ENCODE measurements at places on chromosomes 11 and 22. TPM values are rescaled to one million over a fixed set of nuclear protein-coding genes. Genes with fewer than 3 reads are reported as not detected.

The OR5B21 gene
- not detected for total RNA-seq

The MYRF gene
- total RNA-seq = 2.8 TPM

The GAS2 gene
- 1.2 TPM for total RNA-seq

The CREB3L1 gene
- 2.0 TPM for total RNA-seq

The OVOL1 gene
- 177 TPM for total RNA-seq

The ELFN2 gene
- 0.59 TPM for total RNA-seq

The GAB4 gene
- not detected for total RNA-seq

The NOX4 gene
- total RNA-seq = 0.91 TPM

DNA sequence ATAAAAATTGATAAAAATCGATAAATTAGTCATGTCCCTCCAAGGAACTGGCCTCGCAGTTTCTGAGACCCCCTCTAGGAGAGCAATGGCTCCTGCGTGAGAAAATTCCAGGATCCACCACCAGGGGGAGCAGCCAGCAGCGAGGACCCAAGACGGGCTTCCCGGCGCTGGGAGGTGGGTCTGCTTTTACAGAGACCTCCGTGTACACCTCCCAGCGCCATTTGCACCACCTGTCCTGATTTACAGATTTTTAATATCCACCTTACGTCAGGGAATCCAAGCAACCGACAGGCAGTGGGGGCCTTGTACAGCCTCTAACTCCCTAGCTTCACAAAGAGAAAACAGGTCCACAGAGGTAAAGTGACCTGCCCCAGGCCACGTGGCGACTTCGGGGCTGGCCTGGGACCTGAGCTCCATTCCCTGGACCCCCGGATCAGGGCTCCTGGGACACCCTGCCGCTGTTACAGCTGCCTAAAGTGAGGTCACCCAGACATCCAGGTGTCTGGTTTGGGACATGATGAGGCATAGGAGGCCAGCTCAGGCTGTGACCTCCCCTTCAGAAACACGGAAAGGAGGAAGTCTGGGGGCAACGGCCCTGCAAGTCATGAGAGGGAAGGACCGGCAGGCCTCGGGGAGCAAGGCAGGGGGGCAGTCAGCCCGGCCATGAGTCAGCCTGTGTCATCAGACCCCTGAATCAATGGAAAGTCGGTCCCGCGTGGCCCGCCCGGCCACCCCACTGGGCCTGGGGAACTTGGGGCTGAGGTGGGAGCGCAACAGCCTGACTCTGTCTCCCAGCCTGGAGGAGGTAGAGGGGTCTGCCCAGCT lies 3.5 kb downstream of the OSM start:
- no peak for DNase-seq
- H3K36me3 ChIP-seq = no peaks in the 10 kb centered on the region
- H3K4me1 ChIP-seq = peaks cover 20% of the 10 kb centered on the region
- no peaks in the 10 kb centered on the region for H3K27me3 ChIP-seq
- H3K27ac ChIP-seq = no peak overlapping the region

GRCh38 chr11:72230764-72231365 lies 6.3 kb downstream of the INPPL1 start:
- peaks cover 80% of the 10 kb centered on the region for H3K36me3 ChIP-seq
- no peak overlapping the region for H3K27ac ChIP-seq
- H3K4me1 ChIP-seq = peaks cover 21% of the 10 kb centered on the region
- no peak overlapping the region for H3K4me3 ChIP-seq
- H3K27me3 ChIP-seq = no peaks in the 10 kb centered on the region
- DNase-seq = peak; percentile 55

DNA sequence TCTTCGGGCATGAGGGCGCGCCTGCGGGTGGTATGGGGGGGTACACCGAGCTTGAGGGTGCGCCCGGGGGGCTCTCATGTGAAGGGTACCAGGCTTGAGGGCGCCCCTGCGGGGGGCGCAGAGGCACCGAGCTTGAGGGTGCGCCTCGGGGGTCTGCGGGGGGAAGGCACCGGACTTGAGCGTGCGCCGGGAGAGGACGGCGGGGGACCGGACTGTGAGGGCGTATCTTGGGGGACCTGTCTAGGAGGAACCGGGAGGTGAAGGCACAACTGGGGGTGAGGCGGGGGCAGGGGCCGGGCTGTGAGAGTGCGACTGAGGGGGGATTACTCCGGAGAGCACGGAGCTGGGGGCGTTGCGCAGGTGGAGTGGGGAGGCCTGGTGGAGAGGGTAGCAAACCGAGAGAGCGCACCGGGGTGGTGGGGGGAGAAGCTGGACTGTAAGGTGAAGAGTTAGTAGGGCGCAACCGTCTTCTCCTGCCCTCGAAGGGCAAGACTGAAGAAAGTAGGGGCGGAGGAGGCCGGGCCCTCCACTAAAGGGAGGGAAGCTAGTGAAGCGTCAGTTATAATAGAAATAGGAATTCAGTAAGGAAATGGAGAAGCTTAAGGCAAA lies 1.1 kb upstream of the DDX6 start:
- peaks cover 40% of the 10 kb centered on the region for H3K4me1 ChIP-seq
- DNase-seq = peak; percentile 80
- H3K4me3 ChIP-seq = peak overlapping the region; percentile 80
- H3K36me3 ChIP-seq = no peaks in the 10 kb centered on the region
- no peaks in the 10 kb centered on the region for H3K27me3 ChIP-seq

DNA sequence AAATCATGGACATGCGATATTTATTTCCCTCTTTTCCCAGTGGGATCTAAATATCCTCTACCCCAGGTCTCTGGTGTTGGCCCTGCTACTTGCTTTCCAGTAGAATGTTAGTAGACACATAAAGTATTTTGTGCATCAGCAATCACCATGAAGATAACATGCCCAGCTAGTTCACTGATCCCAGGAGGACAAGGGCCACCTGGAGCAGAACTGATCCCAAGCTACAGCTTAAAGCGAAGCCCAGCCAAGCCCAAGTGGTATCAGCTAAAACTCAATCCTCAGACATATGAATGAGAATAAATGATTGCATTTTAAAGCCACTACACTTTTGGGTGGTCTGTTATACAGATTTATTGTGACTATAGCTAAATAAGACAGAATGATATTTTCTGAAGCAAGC lies 516.2 kb downstream of the INSC start:
- no peak overlapping the region for H3K27ac ChIP-seq
- H3K36me3 ChIP-seq = no peaks in the 10 kb centered on the region
- DNase-seq = no peak
- H3K4me3 ChIP-seq = no peak overlapping the region

DNA sequence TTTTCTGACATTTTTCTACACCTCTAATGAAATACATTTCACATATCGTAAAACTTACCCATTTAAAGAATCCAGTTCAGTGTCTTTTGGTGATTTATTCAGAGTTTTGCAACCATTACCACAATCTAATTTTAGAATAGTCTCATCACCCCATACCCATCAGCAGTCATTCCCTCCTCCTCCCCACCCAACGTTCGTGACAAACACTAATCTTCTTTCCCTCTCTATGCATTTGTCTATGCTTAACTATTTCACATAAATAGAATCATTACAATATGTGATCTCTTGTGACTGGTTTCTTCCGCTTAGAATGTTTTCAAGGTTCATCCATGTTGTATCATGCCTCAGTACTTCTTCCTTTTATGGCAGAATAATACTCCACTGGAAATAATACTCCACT lies 9.5 kb downstream of the TTC28 start:
- H3K4me3 ChIP-seq = no peak overlapping the region
- no peaks in the 10 kb centered on the region for H3K4me1 ChIP-seq
- no peaks in the 10 kb centered on the region for H3K36me3 ChIP-seq
- no peak for DNase-seq
- H3K27me3 ChIP-seq = no peaks in the 10 kb centered on the region

GRCh38 chr11:72782081-72782920 lies 11.5 kb downstream of the STARD10 start:
- peaks cover 42% of the 10 kb centered on the region for H3K4me1 ChIP-seq
- H3K36me3 ChIP-seq = no peaks in the 10 kb centered on the region
- no peaks in the 10 kb centered on the region for H3K27me3 ChIP-seq
- DNase-seq = no peak

DNA sequence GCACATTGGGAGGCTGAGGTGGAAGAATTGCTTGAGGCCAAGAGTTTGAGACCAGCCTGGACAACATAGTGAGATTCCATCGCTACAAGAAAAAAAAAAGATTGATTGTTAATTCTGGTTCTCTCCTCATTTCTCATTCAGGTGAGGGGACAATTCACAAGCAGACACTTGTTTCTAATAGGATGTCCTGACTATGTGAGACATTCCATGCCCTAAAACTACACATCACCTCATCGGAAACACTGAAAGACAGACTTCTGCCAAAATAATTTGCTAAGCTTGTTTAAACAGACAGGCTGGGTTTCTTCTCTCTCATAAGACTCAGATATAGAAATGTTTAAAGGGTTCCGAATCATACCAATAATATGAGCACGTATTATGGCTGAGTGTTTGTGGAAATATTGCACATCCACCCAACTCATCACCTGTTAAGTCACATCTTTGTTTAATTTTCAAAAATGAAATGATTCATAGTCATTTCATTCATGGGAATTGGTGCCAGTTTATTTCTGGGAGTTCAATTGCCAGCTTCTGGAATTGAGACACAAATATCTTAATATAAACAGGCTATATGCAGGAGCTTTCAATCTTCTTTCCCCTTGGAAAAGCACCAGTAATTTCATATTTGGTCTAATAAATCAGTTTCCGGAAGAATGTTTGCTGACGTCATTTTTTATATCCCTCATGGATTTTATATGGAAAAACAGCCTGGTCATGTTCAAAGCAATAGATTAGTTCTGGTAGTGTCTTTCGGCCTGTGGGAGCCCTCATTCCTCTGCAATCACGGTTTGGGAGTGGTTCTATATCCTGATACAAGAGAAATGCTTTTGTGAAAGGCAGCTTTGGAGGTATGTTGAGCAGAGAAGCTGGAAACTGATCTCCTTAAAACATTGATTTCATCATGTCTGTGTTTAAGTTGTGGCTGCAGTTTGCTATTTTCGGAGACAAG lies 87.0 kb downstream of the BDNF start:
- no peaks in the 10 kb centered on the region for H3K36me3 ChIP-seq
- no peak for DNase-seq
- no peak overlapping the region for H3K27ac ChIP-seq
- H3K27me3 ChIP-seq = no peaks in the 10 kb centered on the region
- H3K4me3 ChIP-seq = no peak overlapping the region
- no peaks in the 10 kb centered on the region for H3K4me1 ChIP-seq

- H3K36me3 ChIP-seq = peaks cover 2% of the 10 kb centered on the region
- H3K4me1 ChIP-seq = peaks cover 42% of the 10 kb centered on the region
- peak; percentile 83 for DNase-seq
Measured at GRCh38 chr11:7672960-7673723, at the start of gene CYB5R2. Gene CYB5R2 (minus strand): TSS chr11:7673500. CDS start chr11:7672825, 675 bp downstream.

DNA sequence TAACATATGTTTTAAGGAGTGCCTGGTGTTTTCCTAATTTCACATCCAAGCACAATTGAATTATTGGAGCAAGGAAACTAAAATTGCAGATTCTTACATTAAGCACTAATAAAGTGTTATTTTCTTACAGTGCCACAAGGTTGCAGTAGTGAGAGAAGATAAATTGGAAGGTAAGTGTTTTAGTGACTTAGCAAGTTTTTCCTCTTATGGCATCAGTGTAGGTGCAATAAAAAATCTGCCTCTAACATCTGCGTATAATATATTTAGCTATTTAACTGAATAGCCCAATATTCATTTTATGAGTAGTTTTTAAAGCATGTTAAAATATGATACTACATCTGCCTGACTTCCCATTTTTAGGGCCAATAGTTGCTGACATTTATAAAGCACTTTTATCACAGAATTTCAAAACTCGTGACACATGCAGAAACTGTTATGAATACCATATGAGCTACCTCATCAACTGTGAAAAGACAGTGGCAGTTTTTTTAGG lies 19.0 kb downstream of the POLD3 start:
- peaks cover 23% of the 10 kb centered on the region for H3K36me3 ChIP-seq
- H3K27ac ChIP-seq = peak overlapping the region; percentile 46
- DNase-seq = no peak
- H3K27me3 ChIP-seq = no peaks in the 10 kb centered on the region
- peaks cover 13% of the 10 kb centered on the region for H3K4me1 ChIP-seq

GRCh38 chr11:59575505-59575904 lies 40.1 kb downstream of the OSBP start:
- H3K27ac ChIP-seq = no peak overlapping the region
- H3K4me1 ChIP-seq = peaks cover 5% of the 10 kb centered on the region
- H3K27me3 ChIP-seq = no peaks in the 10 kb centered on the region
- H3K4me3 ChIP-seq = no peak overlapping the region
- peaks cover 57% of the 10 kb centered on the region for H3K36me3 ChIP-seq

- peaks cover 11% of the 10 kb centered on the region for H3K4me1 ChIP-seq
- no peaks in the 10 kb centered on the region for H3K36me3 ChIP-seq
- no peak overlapping the region for H3K4me3 ChIP-seq
Measured at GRCh38 chr11:12420706-12421105, 43.3 kb downstream of the PARVA start.

GRCh38 chr11:69666752-69667536 lies 8.2 kb downstream of the LTO1 start:
- H3K4me3 ChIP-seq = no peak overlapping the region

DNA sequence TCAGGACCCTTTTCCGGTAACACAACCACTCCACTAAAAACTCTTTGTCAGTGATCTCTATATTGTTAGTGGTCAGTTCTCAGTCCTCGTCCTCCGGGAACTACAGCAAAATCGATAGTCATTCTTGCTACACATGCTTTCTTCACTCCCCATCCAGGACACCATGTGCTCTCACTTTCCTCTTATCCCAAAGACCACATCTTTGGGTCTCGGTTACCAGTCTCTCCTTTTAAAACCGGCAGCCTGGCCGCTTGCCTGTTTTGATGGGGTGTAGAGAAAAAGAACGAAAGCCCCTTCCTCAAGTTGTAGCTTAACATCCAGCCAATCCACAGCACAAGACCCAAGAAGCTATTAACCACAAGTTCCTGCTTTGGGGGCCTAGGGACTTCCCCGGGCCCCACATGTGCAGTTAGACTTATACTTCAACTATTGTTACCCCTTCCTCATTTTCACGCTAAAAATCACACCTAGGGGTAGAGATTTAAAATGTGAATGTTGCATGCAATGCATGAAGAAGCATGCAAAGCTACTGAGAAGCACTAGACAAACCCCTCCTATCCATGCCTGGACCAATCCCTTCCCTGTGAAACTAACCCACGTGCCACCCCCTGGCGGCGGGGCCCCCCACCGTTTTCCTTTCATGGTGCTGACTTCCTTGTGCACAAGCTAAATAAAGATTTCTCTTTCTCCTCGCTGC lies 1.5 kb upstream of the TOLLIP start:
- H3K36me3 ChIP-seq = no peaks in the 10 kb centered on the region
- H3K4me3 ChIP-seq = peak overlapping the region; percentile 99
- no peak for DNase-seq
- peaks cover 37% of the 10 kb centered on the region for H3K4me1 ChIP-seq

DNA sequence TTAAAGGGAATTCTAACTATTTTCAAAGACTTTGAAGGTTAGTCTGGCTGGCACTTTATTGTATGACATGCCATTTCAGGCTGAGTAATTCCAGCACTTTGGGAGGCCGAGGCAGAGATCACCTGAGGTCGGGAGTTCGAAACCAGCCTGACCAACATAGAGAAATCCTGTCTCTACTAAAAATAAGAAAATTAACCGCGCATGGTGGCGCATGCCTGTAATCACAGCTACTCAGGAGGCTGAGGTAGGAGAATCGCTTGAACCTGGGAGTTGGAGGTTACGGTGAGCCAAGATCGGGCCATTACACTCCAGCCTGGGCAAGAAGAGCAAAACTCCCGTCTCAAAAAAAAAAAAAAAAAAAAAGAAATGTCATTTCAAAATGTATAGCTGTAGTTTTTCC lies 95.6 kb downstream of the RDX start:
- no peaks in the 10 kb centered on the region for H3K27me3 ChIP-seq
- no peak for DNase-seq
- no peak overlapping the region for H3K4me3 ChIP-seq
- H3K4me1 ChIP-seq = no peaks in the 10 kb centered on the region
- H3K36me3 ChIP-seq = no peaks in the 10 kb centered on the region

Measured in suprapubic skin (tissue), 4 donors.